ENCODE measurements at places on chromosomes 4 and X.

- DNase-seq, result peak; percentile 12
These were observed 11.3 kb downstream of the LAMP2 start for GRCh38 chrX:120457766-120458180.

DNA sequence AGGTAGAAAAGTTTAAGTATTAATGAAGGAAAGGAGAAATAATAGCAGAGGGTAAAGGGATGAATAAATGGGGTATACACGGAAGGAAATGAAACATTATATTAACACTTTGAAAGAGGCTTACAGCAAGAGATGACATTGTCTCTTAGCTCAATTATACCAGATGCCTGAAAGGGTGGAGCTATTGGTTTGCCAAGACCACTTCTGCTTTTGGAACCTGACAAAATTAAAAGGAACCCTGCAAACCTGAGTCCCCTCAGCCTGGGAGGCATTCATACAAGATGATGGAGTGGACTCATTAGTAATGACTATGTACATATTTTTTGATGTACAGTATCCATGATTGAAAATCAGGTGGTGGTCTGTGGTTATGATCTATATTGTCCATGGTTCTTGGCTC, 45.1 kb upstream of the HPF1 start:
- no peak for DNase-seq

GRCh38 chrX:15391850-15392249, 7.6 kb upstream of the VEGFD start:
- no peak for DNase-seq

- no peak for DNase-seq
These were observed 22.6 kb upstream of the CD38 start for GRCh38 chr4:15755321-15756155.

DNA sequence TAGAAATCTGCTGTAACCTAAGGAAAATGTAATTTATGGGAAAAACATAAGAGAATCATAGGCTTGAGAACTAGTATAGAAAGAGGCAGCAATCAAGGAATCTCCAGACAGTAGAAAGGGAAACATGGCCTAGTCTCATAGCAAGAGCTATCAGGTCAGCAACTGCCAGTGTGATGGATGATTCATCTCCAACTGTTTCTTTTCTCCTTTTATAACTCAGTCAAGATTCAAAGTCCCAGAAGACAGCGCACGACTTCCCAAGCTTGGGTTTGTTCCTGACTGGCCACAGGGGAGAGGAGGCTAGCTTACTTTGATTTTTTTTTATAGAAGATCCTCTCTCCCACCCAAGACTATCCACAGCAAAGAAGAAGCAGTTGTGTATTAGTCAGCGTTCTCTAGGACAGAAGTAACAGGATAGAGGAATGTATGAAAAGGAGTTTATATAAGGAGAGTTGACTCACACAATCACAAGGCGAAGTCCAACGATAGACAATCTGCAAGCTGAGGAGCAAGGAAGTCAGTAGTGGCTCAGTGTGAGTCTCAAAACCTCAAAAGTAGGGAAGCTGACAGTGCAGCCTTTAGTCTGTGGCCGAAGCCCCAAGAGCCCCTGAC, 181.5 kb downstream of the GC start:
- DNase-seq, result no peak

DNA sequence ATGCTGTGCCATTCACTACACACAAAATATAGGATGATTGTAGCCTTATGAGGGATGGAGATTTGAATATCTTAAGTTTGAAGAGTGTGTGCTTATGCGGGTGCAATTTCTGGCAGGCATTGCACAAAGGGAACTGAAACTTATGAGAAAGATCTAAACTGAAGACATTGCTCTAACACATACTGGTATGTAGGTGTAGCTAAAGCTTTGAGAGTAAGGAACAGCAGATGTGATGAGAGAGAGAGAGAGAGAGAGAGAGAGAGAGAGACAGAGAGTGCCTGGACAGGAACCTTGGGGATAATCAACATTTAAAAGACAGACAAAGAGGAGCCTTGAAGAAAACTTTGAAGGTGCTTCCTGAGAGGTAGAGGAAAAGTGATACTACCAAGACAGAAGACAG, 379.7 kb downstream of the SPRY1 start:
- DNase-seq, result no peak

DNA sequence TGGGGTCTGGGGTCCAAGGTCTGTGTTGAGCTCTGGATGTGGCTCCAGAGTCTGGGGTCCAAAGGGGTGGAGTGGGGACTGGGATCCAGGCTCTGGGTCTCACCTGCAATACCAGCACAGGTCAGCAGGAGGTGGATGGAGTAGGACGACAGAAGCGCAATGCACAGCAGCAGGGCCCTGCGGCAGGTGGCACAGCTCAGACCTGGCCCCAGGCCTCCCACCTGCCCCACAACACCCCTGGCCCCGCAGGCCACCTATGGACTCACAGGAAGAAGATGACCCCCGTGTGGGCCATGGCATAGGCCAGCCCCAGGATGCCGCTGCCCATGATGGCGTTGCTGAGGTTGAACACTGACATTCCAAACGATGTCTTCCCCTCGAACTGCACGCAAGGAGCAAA, 3.4 kb downstream of the SLC38A5 start:
- DNase-seq, result no peak

All from NCI-H446 treated with DMSO at 0.1 percent for 48 hours (cell line).